Omental fat pad (tissue), 4 donors: ENCODE measurements at places on chromosomes 2 and 18. TPM values are rescaled to one million over a fixed set of nuclear protein-coding genes. Genes with fewer than 3 reads are reported as not detected.

MYOM1 gene
- 3.1 TPM for total RNA-seq

DNA sequence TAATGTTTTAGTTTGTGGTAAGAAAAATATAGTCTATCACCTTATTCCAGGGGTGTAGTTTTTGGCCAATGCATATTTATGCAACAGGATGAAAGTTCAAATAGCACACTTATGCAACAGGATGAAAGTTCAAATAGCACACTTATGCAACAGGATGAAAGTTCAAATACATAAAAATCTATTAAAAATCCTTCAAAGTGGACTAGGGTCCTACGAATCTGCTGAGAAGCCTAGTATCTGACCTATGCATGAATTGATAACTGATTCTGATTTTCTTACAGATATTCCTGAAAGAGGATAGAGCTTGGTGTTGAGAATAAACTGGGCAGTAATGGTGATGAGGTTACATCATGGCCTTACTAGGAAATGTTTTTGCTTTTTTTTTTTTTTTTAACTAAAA is 2.8 kb downstream of the PECR start:
- DNase-seq = no peak

EFEMP1 gene
- total RNA-seq = 1,590 TPM

DNA sequence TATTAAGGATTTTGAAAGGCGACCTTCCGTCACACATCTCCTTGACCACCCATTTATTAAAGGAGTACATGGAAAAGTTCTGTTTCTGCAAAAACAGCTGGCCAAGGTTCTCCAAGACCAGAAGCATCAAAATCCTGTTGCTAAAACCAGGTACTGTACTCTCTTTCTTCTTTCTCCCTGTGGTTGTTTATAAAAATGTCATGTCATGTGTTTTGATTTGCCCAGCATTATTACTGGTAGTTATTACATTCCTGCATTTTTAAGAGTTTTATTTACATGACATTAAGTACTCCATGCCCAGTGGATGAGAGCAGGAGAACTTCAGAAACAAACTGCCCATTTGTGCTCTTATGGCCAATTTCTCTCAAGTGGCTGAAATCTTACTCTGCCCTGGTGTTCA is 191.3 kb downstream of the MYO3B start:
- DNase-seq = no peak

- no peak for DNase-seq
Observed at GRCh38 chr2:156483741-156484173, 47.6 kb downstream of the GPD2 start.

GRCh38 chr2:104650405-104650996 is 203.4 kb upstream of the POU3F3 start:
- DNase-seq = no peak

DNA sequence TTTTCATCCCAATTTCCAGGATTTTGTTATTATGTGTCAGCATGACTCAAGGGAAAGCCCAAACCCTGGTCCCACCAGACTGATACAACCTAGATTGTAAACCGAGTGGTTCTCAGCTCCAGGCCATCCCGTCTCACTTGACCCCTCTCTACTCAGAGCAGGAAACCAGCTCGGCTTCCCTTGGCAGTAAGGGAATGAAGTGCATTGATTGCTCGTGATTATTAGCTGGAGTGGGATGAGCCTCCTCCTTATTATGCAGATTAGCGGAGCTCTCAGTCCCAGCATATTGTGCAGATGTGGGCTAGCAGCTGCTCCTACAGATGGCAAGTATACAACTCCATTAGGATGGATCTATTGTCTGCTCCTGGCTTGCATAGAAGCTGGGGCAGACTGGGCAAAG is 167.6 kb downstream of the LNPK start:
- no peak for DNase-seq

DNA sequence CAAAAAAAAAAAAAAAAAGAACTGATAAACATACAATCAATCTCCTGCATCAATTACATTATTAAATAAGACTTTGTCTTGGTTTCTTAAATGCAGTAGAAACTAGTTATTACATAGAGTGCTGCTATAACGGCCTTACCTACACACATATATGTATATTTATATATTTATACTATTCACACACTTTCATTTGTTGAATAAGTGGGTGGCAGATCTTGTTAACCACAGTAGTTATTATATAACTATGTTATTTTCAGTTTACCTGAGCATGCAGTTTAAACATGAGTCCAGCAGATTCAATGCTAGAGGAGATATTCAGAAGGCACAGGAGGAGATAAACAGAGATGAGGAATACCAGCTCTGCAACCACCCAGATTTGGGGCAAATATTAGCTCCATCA is 81.5 kb upstream of the CD226 start:
- no peak for DNase-seq

DNA sequence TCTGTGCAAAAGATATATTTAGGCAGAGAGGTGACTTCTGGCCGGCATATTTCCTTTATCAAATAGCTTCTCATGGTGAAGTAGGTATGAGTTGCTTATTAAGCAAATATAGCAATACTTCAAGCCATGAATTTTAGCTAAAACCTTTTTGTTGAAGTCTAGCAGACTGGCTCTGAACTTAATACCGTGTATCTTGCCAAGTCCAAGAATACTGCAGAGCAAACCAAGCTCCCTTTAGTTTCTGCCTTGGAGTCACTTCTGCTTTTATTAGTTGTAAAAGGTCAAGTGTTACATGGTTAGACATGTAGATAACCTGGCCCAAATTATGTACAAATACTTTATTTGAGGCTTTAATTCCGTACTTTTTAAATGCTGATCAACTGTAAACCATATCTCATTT is 627.6 kb upstream of the PKDCC start:
- no peak for DNase-seq

- DNase-seq = no peak
Observed at GRCh38 chr18:77749089-77749488, 499.4 kb downstream of the GALR1 start.

SLC30A3 gene
- not detected for total RNA-seq

SERPINB5 gene
- total RNA-seq = not detected

LIMS4 gene
- total RNA-seq = 2.6 TPM
